ENCODE measurements at places on chromosomes 7 and 10.

DNA sequence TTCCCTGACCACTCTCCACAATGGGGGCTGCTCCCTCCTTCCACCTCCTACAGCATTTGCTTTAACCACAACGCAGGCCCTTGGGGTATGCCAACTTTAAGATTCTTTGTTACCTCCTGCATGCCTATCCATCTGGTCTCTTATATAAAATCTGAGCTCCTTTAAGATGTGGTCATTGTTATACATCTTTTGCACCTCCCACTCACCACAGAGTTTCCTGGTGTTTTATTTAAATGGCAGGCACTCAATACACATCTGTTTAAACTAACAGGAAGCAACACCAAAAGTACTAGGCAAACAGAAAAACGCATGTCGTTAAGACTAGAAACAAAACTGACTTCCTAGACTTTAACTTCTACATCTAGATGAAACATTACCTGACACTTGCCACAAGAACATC lies 36.3 kb downstream of the SLC25A13 start:
- no peak for DNase-seq

GRCh38 chr7:36523371-36524101 lies 133.9 kb downstream of the ANLN start:
- no peak for DNase-seq

- no peak for DNase-seq
These were observed 58.3 kb downstream of the IKZF1 start for GRCh38 chr7:50362712-50363282.

DNA sequence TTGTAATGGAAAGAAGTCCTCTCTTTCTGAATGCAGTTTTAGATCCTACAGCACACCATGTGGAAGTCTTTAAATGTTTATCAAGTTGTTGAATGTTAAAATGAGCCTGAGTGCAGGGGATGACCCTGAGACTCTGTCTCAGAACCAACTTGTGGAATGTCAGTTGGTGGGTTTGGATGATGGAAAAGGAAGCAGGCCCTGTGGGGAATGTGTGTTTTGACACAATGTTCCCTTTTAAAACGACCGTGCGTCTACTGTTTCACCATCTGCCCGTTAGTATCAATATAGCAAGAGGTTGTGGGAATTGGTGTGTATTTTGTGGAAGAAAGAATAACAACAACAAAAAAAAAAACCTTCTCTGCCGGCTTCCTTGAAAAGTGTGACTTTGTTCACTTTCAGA lies 8.3 kb downstream of the DYNC1I1 start:
- no peak for DNase-seq

GRCh38 chr10:71220689-71221540 lies 8.5 kb downstream of the UNC5B start:
- DNase-seq = no peak

DNA sequence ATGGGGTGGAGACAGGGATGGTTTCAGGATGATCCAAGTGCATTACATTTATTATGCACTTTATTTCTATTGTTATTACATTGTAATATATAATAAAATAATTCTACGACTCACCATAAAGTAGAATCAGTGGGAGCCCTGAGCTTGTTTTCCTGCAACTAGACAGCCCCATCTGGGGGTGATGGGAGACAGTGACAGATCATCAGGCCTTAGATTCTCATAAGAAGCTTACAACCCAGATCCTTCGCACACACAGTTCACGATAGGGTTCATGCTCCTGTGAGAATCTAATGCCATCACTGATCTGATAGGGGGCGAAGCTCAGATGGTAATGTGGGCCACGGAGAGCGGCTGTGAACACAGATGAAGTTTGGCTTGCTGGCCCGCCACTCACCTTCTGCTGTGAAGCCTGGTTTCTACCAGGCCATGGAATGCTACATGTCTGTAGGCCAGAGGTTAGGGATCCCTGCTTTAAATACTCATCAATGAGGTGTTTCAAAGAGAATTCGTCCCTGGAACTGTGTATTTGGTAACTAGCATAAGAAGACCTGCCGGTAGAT lies 21.2 kb upstream of the PRKCQ start:
- no peak for DNase-seq

- no peak for DNase-seq
These were observed 226.0 kb downstream of the CELF2 start for GRCh38 chr10:11243425-11244222.

- DNase-seq = peak; percentile 6
These were observed 127.5 kb downstream of the VIPR2 start for GRCh38 chr7:159017210-159017609.

- DNase-seq = no peak
These were observed 123.0 kb upstream of the ADARB2 start for GRCh38 chr10:1860351-1860750.

- DNase-seq = no peak
These were observed 19.1 kb upstream of the VWDE start for GRCh38 chr7:12422554-12423320.

- no peak for DNase-seq
These were observed 17.1 kb downstream of the TRIM24 start for GRCh38 chr7:138477081-138477578.

DNA sequence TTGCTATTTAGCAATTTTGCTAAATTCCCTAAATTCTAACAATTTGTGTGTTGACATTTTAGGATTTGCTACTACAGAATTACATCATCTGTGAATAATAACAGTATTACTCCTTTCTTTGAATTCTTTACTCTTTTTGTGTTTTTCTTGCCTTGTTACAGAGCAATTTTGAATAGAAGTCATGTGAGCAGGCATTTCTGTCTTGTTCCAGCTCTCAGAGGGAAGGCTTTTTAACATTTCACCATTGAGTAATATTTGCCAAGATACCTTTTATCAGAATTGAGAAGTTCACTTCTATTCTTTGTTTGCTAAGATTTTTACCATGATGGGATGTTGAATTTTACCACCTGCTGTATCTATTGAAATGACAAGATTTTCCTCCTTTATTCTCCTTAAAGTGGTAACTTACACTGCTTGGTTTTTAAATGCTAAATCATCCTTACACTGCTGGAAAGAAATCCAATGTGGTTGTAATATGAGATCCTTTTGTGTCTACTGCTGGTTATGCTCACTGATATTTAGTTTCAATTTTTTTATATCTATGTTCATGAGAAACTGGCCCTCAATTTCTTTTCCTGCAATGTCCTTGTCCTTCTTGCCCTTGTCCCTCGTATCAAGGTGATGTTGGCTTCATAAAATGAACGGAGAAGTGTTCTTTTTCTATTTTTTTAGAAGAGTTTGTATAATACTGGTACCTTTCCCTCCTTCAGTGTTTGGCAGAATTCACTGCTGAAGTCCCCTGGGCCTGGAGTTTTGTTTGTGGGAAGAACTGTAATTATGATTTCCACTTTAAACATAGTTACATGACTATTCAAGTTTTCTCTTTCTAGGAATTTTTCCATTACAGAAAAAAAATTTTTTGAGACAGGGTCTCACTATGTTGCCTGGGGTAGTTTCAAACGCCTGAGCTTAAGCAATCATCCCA lies 50.3 kb upstream of the ATP6V0A4 start:
- no peak for DNase-seq

DNA sequence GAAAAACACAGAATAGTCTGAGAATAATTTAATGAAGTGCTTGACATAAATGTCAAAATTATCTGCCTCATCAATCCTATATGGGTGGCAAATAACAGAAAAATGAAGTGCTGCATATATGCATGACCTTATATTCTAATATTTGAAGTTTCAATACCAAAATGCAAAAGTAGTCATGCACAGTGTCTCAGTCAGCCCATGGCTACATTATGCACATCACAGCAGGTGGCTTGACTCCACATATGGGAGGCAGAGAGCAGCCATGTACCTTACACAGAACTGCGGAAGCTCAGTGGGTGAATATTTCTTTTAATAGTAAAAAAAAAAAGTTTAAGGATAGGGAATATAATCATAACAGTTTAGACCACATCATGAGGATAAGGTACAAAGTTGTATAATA lies 17.4 kb upstream of the LIPN start:
- no peak for DNase-seq

GRCh38 chr7:25066253-25066652 lies 58.8 kb downstream of the CYCS start:
- DNase-seq = no peak

DNA sequence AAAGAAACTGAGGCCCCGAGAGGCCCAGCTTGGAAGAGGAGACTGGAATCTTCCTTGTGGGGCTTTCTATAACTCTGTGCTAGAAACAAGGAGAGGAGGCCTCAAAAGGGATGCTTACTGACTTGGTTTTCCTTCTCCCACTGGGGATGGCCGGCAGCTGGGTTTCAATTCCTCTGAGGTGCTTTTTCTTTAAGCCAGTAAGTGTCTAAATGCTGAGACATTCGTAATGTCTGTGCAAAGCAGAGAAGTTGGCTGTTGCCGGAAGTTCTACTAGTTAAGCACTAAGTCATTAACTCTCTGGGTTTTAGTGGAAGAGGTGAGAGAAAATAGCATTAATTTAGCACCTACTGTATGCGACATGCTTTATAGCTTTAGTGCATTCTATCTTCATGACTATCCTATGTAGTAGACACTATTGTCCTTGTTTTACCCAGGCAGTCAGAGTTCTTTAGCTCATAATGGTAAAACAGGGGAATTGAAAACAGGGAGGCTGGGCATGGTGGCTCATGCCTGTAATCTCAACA lies 135.2 kb downstream of the RGS10 start:
- DNase-seq = no peak

- DNase-seq = no peak
These were observed 13.1 kb upstream of the SGMS1 start for GRCh38 chr10:50636618-50637579.

DNA sequence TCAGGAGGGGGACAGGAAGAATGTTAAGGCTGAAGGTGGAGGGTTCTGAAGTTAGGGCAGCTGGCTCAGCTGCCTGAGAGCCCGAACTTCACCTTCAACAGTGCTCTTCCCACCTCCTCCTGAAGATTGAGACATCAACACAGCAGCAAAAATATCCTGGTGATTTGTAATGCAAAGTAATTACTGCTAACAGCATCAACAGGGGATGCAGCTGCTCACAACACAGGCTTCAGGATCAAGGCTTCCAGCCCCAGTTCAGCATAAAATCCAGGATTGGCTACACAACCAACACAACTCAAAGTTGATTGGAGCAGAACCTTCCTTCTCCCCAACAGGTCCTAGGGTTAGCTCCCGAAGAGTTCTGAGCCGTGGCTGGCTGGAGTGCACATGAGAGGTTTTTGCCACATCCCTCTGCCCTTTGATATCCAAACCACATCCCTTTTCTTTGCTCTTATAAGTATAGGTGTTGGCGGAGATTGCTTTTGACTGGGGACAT lies 242.4 kb downstream of the KIAA1217 start:
- no peak for DNase-seq

GRCh38 chr10:24456322-24456721 lies 247.4 kb downstream of the KIAA1217 start:
- DNase-seq = no peak

DNA sequence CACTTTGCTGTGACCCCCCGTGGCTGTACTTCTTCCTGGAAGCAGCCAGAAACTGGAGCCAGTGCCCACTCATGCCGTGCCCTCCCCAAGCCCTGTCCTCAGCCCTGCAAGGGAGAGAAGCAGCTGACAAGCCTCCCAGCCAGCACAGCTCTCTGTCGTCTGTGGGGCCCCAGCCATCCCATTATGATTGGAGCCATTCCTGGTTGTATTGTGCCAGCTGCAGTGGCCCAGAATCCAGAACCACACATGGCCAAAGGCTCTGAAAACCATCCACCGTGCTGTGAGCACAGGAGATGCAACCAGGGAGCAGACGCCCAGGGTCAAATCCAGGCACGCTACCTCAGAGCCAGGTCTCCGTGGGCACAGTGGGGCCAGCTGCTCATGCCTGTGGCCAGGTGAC lies 18.7 kb downstream of the GRID2IP start:
- no peak for DNase-seq

GRCh38 chr7:37379546-37380277 lies 69.0 kb downstream of the ELMO1 start:
- no peak for DNase-seq

- no peak for DNase-seq
These were observed 109.1 kb upstream of the PPIF start for GRCh38 chr10:79238158-79238520.
